ENCODE measurements at places on chromosomes 4 and X. TPM values are rescaled to one million over a fixed set of nuclear protein-coding genes. Genes with fewer than 3 reads are reported as not detected.

- DNase-seq = peak; percentile 77
Measured at GRCh38 chr4:158729716-158730559, 6.7 kb upstream of the PPID start.

- DNase-seq = no peak
Measured at GRCh38 chr4:142519342-142519741, 326.8 kb downstream of the INPP4B start.

The CYLC1 gene
- total RNA-seq = not detected

GRCh38 chr4:78308517-78308916 lies 243.1 kb upstream of the ANXA3 start:
- no peak for DNase-seq

DNA sequence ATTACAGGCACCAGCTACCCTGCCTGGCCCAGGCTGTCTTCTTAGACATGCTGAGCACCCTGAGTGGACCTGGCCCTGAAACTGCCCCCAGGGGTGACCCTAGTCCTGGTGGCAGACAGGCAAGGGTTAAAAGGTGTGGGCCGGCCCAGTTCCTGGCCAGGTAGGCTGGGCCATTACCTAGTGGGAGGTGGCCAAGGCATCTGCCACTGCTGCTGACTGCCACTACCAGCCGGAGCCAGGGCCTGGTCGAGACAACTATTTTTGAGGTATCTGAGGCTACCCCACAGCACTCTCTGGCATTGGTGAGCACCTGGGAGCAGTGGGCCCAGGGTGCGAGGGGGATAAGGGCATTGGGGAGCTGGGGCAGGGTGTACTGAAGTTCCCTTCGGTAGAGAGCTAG lies at the start of gene CCDC120:
Gene CCDC120, plus strand, starts transcription at position 206 of the 400 bp plus-strand sequence. CDS start 3,043 bp downstream, outside the sequence.
- no peak for DNase-seq

The USP17L13 gene
- total RNA-seq = not detected

- no peak for DNase-seq
Measured at GRCh38 chr4:165208741-165209388, 1.5 kb downstream of the KLHL2 start.

DNA sequence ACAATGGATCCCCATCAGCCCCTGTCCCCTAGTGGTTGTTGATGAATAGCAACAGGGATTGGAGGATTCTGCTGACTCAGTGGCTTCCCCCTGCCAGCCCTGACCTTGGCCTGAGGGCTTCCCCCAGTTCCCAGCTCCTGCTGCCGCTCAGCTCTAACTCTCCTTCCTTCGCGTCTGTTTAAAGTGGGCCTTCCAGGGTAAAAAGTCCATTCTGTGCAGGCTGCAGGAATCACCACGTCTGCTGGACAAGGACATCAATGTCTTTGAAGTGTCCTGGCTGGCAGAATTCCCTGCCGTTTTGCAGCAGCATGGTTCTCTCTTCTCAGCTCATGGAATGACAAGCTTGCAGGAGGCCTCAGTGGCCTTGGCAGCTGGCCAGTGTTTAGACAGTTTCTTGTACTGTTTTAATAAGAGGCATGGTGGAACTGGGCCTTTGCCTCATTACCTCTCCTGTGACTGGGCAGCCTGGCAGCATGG lies 152.5 kb upstream of the STX18 start:
- no peak for DNase-seq
